ENCODE measurements at places on chromosomes 11 and 22.

DNA sequence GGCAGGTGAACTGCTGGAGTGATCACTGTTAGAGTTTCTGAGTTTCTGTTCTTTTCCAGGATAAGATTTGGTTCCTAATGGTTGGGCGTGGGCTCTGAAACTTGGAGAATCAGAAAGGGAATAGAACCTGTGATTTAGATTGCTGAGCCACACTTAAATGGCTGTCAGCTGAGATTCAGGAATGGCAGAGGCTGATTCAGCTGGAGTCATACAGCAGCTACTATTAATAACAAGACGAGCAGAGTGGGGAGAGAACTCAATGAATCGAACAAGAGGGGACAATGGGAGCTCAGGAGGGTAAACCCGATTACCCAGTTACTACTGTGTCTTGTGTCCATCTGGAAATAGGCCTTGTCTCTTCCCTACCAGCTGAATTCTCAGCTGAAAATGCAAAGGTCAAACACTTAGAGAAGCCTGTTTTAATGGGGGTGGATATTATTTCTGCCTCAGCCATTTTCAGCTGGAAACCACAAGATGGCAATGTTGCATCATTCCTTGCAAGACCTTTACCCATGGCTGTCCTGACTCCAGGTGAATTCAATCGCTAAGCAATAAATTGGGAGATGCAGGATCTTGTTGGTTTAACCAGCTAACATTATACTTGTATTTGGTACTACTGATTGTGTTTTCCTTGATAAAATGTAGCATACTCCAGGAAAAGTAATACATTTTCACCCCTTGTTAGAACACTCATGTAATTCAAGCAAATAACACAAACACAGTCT, 104.5 kb upstream of the RAG2 start:
- DNase-seq: no peak

DNA sequence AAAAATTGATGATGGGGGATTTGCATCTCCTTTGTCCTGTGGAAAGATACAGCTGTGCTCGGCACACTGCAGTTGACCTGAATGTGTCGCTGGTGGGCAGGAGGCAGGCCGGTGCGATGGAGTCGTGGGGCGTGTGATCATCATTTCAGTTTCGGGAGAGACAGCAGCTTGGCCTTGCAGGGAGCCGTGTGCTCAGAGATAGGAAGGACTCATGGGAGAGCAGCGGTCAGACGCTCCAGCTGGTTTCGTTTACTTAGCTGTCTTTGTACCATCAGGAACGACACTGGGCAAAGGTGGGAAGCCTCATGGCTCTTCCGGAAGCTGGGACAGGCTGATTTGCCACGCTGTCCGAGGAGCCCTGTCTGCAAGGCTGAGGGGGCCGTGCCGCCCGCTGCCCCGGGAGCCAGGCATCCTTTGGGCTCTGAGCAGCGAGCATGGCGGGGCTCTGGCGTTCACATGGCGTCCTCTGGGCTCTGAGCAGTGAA, 32.7 kb downstream of the GRAMD4 start:
- DNase-seq: no peak

GRCh38 chr11:100328626-100329340, 358.3 kb upstream of the ARHGAP42 start:
- no peak for DNase-seq

- peak; percentile 61 for DNase-seq
Measured at GRCh38 chr22:46777609-46777970, 15.1 kb downstream of the TBC1D22A start.

- no peak for DNase-seq
Measured at GRCh38 chr11:131327421-131327820, 43.0 kb upstream of the NTM start.

DNA sequence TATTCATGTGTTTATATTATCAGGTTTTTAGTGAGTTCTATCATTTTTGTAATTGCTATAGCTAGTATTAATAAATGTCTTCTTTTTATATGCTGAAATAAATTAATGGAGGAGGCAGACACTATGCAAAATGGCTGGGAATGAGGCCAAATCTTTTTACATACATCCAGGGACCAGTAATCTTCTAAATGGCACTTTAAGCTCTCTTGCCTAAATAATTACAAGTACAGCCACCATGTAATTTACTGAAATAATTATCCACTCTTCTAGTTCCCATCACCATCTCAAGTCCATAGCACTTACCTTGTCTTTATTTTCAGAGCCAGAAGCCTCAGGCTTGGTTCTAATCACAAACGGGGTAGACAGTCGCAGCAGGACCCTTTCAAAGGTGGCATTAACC, 79.1 kb downstream of the GUCY1A2 start:
- no peak for DNase-seq

- no peak for DNase-seq
Measured at GRCh38 chr11:116194156-116194904, 578.5 kb downstream of the BUD13 start.

GRCh38 chr11:125442946-125443345, 53.1 kb downstream of the FEZ1 start:
- no peak for DNase-seq

- no peak for DNase-seq
Measured at GRCh38 chr22:43753688-43754087, 58.4 kb downstream of the EFCAB6 start.

DNA sequence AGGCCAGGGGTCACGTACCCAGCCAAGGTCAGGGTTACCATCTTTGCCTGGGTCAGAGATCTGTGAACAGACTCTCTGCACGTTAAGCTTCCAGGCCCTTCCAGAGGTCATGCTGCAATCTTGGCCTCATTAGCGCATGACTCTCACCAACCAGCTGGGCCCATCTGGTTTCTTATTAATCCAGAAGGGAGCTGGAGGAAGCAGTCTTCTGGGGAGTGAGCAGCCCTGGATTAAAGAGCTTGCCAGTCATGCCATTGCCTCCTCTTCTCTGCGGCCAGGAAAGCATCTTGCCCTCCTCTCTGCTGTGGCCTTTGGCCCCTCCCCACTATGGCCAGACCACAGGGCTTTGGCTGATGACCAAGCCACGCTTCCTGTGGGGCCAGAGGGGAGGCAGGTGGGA, 57.4 kb downstream of the CHST1 start:
- DNase-seq: no peak

GRCh38 chr22:29434288-29434687, 4.1 kb upstream of the RFPL1 start:
- no peak for DNase-seq

GRCh38 chr22:26740253-26740652, 82.9 kb downstream of the MIAT start:
- DNase-seq: no peak
